ENCODE measurements at places on chromosomes 2 and 18. TPM values are rescaled to one million over a fixed set of nuclear protein-coding genes. Genes with fewer than 3 reads are reported as not detected.

DNA sequence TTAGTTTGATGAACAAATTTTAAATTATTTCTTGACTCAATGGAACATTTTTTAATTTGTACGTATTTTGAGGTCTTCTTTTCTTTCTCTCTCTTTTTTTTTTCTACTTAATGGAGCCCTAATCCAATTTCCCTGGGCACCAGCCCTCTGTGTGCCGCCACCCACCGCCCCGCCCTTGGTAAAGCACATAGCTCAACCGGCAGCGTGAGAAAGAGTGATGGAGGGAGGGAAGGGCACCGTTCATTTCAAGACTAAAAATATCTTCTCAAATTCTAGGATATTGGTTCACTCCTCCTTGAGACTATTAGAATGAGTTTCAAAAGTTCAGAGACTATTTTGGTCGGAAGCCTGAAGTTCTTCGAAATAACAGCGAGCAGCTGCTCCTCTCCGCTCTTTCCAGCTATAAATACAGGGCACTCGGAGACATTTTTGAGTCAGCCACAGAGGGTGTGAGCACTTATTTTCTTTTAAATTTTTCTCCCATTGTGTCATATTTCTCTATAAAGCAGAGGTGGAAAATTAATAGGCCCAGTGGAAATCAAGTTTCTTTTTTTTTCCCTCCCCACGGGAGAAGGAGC is 731.7 kb upstream of the ID2 start:
- DNase-seq, result no peak

Gene GTF2A1L
- total RNA-seq, result 1.1 TPM

- DNase-seq, result no peak
Observed at GRCh38 chr18:75727456-75727855, 300.0 kb upstream of the SMIM21 start.

- DNase-seq, result no peak
Observed at GRCh38 chr2:220377482-220378155, 750.2 kb downstream of the SLC4A3 start.

DNA sequence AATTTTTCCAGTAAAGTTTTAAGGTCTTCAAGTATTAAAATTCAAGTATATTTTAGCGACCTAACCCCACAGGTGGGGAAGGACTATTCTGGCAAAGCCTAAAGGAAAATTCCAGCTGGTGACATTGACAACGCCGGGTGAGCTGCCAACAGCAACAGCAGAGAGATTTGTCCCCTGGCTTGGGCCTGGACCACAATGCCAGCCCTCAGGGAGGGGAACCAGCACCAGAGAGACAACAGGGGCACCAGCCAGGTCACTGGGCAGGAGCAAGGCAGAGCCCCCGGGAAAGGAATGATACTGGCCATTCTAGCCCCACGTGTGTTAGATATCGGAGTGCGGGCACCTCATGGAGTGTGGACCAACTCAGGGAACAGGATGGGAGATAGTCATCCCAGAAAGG is 95.7 kb downstream of the ARMC9 start:
- no peak for DNase-seq

- no peak for DNase-seq
Observed at GRCh38 chr2:33441235-33441810, 35.1 kb upstream of the RASGRP3 start.

DNA sequence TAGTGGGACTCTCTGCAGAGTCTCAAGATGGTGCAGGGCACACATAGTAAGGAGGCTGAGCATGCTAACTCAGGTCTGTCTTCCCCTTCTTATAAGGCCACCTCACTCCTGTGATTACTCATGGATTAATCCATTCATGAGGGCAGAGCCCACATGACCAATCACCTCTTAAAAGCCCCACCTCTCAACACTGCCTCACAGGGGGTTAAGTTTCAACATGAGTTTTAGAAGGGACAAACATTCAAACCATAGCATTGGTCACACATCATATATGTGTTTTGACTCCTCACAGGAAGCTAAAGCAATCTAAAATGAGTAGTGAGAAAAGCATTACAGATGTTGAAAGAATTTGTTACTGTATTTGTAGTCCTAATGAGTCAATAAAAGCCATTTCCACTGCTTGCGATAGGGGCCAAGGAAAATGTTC is 57.5 kb downstream of the DTNA start:
- no peak for DNase-seq

DNA sequence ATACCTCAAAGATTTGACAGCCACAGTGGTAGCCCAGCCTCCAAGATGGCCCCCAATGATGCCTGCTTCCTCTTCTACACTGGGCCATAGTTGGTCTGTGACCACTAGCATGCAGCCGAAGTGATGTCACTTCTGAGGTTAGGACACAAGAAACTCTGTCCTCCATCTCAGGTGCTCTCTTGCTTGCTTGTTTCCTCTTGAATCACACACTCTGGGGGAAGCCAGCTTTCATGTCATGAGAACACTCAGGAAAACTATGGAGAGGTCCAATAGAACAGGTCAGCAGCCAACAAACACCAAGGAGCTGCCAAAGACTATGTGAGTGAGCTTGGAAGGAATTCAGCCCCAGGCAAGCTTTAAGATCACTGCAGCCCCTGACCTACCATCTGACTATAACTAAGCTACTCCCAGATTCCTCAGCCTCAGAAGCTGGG is 3.3 kb upstream of the ADAM17 start:
- DNase-seq, result no peak

Gene BOLL
- total RNA-seq, result not detected

GRCh38 chr2:171401947-171402346 is 31.8 kb downstream of the METTL8 start:
- DNase-seq, result no peak

Gene PSMA8
- total RNA-seq, result not detected

DNA sequence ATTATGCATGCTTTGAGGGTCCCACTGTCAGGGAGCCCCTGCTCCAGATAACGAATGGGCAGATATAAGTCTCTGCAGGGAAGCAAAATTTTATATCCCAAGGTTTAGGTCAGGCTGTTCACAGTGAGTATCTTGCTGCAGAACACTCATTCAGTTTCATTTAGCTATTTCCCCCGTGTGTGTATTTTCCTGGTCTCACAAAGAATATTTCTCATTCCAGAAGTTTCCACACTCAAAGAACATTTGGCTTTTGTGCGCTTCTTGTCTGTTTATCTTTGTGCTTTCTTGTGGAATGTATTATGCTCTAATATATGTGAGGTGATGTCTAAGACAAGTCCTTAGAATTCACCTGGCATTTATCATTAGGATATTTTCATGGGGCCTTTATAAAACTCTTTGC is 140.4 kb upstream of the MMADHC start:
- DNase-seq, result no peak

Gene SLC5A7
- not detected for total RNA-seq

GRCh38 chr18:32669549-32670165 is 103.2 kb downstream of the KLHL14 start:
- DNase-seq, result no peak

Gene CHRNA1
- total RNA-seq, result not detected

DNA sequence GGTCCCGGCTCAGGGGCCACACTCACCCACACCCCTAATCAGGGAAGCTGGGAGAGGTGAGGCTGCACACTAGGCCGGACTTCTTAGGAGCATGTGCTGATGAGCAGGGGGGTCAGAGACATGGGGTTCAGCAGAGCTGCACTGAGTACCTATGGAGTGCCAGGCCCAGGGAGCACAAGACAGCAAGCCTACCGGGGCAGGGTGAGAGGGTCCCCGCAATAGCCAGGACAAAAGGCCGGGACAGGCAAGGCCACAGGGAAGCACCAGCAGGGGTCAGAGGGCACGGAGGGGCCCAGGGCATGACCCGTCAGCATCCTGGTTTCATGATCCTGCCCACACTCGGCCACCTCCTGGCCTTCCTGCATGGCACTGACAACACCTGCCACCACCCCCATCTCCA is 73.5 kb downstream of the TNS1 start:
- no peak for DNase-seq

DNA sequence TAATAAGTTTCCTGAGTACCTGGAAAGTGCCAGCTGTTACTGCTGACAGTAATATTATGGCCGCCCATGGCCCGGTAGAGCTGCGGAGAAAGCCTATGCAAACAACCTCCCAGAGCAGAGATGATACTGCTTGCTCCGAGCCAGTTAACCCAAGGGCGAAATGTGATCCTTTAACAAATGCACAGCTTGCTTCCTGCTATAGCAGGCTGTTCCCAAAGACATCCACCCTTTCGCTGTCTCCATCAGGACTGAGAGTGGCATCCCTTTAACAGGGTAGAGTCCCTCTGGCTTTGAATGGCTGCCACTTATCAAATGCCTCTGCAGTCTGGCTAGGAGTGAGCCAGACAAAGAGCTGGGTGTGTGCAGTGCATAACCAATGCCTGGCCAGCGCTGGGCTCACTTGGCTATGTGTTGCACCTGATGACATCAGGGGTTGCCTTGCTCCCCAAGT is 69.7 kb upstream of the DAPL1 start:
- no peak for DNase-seq

GRCh38 chr2:175066411-175066810 is 61.2 kb upstream of the CHN1 start:
- DNase-seq, result no peak

Gene TEKT4
- not detected for total RNA-seq

Gene TGFA
- 1.6 TPM for total RNA-seq

Gene EFR3B
- 0.74 TPM for total RNA-seq

Gene RUFY4
- not detected for total RNA-seq

Gene GATA6
- 48.9 TPM for total RNA-seq

Gene STARD6
- total RNA-seq, result not detected

Gene ADAM23
- total RNA-seq, result 3.7 TPM

- DNase-seq, result no peak
Observed at GRCh38 chr2:117850015-117850414, 35.5 kb downstream of the DDX18 start.

GRCh38 chr2:123434546-123435395 is 590.3 kb upstream of the CNTNAP5 start:
- DNase-seq, result no peak

DNA sequence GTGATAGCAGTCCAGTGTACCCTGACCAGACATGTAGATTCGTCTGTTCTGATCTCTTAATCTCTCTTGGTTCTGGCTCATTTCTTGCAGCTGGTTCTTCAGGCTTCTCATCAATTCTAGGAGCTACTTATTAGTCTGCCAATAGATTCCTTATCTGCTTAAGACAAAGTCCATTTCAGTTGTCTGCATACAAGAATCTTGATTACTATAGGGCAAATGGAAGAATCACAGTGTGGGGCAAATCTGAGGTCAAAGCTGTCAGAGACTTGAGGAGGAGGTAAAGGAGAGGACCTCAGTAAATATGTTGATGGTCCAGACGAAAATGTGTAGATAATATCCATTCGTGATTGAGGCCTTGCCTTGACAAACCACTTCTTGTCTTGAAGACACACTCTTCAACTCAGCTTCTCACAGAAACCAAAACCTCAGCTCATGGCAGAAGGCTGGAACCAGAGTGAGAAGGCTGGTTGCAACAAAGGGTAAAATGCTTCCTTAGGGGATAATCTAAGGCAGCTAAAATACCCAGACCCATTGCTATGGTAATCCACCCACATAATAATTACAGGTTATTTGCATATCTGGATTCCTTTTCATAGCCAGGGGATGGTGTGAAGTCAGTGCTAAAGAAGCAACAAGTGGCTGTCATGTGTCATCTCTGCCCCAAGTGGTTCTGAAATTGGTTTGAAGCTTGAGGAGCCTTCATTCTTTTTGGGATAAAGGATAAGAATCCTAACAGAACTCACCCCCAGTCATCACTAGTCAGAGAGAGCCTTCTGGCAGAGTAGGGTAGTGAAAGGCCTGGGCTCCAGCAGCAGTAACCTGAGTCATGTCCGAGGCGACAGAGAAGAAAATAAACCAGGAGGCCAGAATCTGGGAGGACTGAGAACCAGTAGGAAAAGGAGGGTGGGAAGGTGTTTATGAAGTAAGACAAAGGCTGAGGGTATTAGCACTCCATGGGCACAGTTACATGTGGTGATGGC is 29.2 kb upstream of the PELI1 start:
- no peak for DNase-seq

DNA sequence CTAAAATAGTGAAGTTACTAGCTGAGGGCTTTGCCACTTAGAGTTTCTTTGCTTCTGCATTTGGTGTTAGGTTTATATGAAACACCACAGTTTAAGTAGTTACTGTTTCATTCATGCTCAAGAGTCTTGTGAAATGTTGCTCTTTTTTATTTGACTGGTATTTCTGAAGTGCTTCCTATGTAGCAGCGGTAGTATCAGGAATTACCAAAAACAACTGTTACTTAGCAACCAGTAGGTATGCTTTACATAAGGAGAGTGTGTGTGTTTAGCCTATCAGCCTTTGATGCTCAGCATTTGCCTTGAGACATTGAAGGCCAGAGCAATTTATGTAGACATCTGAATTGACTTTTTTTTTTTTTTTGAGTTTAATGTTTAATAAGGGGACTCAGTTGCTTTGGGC is 3.6 kb downstream of the DIS3L2 start:
- no peak for DNase-seq

- DNase-seq, result no peak
Observed at GRCh38 chr2:226270285-226271058, 529.1 kb downstream of the IRS1 start.

DNA sequence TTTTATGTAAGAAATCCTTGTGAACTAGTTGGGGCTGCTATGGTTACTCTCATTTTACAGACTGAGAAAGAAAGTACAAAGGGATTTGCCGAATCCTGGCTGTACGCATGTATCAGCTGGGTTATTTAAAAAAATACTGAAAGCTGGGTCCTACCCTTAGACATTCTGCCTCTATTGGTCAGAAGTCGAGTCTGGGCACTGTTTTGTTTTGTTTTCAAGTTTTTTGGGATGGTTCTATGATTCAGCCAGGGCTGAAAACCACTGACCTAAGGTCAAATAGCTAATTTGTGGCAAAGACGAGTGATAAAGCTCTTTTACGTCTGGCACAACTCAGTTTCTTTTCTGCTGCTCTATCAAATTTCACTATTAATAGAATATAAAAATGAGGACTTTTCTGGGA is 5.9 kb upstream of the SLC8A1 start:
- no peak for DNase-seq

DNA sequence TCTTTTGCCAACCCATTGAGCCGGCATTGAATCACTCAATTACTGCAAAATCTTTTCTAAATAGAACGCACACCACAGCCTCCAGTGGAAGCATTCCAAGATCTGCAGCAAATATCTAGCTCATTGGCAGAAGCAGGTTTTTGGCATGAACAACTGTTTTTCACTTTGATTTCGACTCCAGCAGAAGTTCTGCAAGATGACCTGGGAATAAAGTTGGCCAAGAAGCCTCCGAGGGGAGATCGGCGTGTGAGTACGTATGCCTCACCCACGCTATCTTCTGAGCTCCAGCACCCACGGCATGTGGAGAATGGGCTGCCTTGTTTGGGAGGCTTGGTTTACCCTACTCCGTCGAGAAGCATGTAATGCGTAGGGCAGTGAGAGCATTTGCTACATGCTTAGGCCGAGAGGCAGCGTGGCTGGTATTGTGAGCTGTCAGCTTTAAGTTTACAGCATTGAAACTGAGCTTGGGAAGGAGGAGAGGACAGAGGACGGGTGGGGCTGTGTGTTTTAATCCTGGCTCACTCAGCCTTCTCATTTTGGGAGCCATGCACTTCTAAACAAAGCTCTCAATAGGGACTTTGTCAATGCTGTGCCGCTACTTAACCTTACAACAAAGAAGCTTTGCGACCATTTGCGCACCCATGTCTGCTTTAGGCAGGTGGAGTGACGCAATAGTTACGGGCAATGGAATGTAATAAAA is 10.5 kb downstream of the PCARE start:
- DNase-seq, result no peak
